HT1080 (cell line): ENCODE measurements at places on chromosomes 4 and X.

GRCh38 chr4:118772081-118772766, 63.7 kb downstream of the SEC24D start:
- DNase-seq = peak; percentile 53

- DNase-seq = no peak
Observed at GRCh38 chr4:180057299-180057721, 2185.9 kb upstream of the TENM3 start.

GRCh38 chr4:80180743-80181142, 16.6 kb upstream of the PRDM8 start:
- peak; percentile 17 for DNase-seq

DNA sequence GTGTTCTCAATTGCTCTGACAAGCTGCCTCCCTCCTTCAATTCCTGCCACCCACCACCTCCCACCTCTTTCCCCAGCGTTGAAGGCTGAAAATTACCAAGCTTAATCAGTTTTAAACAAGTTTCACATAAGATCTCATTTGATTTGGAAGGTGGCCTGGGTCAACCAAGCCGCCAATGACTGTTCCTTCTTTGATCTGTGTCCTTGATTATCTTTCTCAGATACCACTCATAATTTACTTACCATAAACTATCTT, 211.4 kb downstream of the SLIT2 start:
- DNase-seq = no peak

DNA sequence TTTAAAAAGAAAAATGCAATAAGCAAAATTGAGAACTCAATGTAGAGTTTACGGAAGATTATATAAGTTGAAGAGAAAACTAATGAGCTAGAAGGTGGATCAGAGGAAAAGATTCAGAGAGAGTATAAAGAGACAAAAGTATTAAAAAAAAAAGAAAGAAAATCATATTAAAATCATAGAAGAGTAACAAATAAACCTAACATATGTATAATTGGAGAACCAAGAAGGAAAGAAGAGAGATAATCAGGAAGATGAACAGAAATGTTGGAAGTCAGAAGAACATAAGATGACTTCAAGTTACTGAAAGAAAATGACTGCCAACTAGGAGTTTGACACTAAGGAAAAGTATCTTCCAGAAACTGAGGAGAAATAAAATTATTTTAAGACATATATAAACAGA, 34.3 kb upstream of the ANTXR2 start:
- DNase-seq = no peak

- DNase-seq = no peak
Observed at GRCh38 chr4:7857238-7857701, 82.4 kb downstream of the AFAP1 start.

DNA sequence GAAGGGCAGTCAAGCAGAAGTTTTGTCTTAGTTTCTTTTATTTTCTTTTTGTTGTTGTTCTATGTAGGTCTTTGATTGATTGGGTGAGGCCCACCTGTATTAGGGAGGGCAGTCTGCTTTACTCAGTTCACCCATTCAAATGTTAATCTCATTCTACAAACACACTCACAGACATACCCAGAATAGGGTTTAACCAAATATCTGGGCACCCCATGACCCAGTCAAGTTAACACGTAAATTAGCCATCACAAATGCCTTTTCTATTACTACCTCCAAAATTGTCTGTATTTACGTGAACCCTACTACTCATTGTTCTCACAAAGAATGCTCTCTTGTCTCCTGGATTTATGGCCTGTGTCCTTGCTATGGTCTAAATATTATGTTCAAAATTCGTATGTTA, 339.7 kb downstream of the ANK2 start:
- no peak for DNase-seq

DNA sequence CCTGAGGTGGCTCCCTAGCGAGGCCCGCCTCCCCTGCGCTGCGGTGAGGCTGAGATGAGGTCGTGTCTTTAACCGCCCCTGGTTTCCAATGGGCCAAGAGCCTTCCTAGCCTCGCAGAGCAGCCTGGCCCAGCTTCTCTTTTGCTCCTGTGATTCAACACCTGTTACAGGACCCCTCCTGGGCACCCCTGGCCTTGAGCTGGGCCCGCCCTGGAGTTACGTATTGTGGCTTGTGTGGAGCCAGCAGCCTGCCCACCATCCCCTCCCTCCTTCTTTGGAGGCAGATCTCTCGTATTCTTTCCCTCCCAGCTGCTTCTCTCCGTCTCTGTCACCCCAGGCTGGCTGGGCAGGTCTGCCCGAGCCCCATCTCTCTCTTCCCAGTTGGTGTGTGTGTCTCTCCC, 19.3 kb upstream of the UBA1 start:
- DNase-seq = no peak

GRCh38 chr4:144366425-144366824, 225.9 kb upstream of the GYPA start:
- no peak for DNase-seq

DNA sequence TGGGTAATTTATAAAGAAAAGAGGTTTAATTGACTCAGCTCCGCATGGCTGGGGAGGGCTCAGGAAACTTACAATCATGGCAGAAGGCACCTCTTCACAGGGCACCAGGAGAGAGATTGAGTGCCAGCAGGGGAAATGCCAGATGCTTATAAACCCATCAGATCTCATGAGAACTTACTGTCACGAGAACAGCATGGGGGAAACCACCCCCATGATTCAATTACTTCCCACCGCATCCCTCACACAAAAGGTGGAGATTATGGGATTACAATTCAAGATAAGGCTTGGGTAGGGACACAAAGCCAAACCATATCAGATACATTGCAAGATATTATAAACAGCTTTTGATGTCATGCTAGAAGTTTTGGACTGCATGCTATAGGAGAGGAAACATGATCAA, 204.3 kb downstream of the VEGFC start:
- no peak for DNase-seq

GRCh38 chrX:40062525-40063155, 35.1 kb downstream of the BCOR start:
- DNase-seq = no peak

GRCh38 chr4:141099326-141099725, 33.9 kb downstream of the RNF150 start:
- DNase-seq = peak; percentile 32

- no peak for DNase-seq
Observed at GRCh38 chr4:148565801-148566200, 123.6 kb upstream of the NR3C2 start.

DNA sequence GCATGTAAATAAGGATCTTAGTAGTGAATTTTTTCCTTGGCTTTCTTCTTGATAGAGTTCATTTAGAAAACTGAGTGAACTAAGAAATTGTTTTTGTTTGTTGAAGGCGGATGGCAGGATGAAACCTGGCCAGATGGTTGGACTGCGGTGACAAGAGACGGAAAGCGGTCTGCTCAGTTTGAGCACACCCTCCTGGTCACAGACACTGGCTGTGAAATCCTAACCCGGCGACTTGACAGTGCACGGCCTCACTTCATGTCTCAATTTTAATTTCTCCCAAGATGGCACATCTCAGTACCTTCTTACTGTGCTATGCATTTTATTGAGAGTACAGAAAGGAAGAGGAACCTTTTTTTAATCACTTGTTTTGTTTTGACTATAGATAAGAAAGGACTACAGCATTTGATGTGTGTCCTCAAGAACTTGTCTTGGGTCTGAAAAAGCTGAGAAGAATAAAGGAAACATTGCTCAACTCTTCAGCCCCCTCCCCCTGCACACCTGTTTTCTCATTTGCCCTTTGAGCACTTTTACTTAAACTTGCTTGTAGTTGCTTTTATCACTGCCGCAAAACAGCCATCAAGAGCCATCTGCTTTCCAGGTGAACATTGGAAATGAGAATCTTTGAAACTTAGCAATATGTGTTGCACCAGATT, 27.4 kb downstream of the ADH5 start:
- no peak for DNase-seq

- DNase-seq = peak; percentile 95
Observed at GRCh38 chrX:16484338-16484737, 165.6 kb upstream of the S100G start.

DNA sequence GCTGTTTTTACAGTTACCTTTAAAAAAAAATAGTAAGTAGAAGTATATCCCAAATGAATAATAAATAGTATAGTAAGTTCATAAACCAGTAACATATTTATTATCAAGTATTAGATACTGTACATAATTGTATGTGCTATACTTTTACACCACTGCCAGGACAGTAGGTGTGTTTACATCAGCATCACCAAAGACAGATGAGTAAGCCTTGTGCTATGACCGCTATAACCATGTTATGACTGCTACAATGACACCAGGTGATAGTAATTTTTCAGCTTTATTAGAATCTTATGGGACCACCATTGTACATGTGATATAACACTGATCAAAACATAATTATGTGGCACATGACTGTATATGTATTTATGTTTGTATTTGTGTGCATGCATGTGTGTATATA, 27.3 kb downstream of the PABPC4L start:
- no peak for DNase-seq

- no peak for DNase-seq
Observed at GRCh38 chr4:1403591-1404572, 2.4 kb downstream of the NKX1-1 start.

GRCh38 chr4:122512430-122512829, 55.9 kb upstream of the IL2 start:
- no peak for DNase-seq

DNA sequence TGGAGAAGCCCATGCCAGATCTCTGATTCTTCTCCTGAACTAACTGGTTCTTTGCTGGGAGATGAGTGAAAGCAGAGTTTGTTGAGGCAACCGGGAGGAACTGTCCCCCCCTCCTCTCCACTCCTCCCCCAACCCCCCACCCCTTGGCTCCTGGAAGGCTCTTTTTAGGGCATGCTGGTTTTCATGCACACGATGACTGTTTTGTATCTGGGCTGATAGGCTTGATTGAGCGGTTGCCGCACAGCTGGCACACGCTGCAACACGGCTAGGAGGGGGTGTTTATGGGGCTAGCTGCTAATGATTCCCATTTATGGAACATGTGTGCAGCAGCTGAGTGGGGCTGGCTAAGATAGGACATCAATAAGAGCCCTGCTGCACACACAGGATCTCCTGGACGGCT, 137.2 kb downstream of the SMIM20 start:
- DNase-seq = no peak

DNA sequence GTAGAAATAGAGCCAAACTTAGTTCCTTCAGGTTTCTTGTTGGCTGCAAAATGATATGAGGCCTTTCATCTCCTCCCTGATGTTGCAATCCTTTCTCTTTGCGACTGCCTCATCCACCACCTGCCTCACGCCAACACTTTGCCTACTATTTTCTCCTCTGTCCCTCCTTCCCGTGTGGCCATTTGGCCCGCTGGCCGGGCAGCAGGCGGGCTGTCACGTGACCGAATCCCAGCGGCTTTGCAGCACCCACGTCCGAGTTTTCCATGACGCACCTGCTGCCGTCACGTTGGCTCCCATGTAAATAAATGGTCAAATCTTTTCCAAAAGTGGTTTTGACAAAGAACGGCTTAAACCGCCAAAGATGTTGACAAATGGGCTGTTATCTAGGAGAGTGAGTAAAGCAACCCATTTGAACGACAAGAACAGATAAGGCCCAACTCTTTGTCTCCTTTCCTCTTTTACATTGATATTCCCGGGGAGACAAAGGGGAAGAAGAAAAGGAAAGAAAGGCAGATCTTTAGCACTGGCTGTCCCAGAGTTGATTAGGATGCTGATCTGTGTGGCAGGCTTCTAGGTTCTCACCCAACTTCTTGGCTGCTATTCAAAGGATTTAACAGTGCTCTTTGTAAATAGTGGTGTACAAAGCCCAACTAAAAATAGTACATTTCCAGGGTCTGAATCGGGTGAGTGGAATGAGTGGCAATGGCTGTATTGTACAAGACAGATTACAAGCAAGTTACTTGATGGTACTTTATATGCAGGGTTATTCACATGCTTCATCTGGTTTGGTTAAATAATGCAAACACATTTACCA, 174.2 kb upstream of the JADE1 start:
- no peak for DNase-seq

GRCh38 chr4:87087015-87087414, 133.4 kb downstream of the KLHL8 start:
- no peak for DNase-seq

DNA sequence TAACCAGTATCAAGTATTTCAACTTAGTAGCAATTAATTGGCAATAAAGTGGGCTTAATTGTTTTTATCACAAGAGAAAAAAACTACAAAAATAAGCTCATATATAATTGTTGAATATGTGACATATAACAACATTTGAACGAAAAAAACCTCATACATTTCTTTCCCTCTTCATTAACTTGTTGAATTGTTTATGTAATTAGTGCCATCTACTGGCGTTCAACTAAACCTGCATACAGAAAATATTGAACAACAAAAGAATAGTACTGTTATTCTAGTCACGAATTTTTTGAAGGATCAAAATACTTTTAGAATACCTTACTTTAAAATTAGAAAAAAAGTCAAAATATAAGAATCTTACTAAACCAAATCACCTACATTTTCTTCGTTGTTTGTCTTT, 586.5 kb upstream of the FTHL17 start:
- no peak for DNase-seq

GRCh38 chr4:20362148-20362547, 110.4 kb downstream of the SLIT2 start:
- DNase-seq = no peak

DNA sequence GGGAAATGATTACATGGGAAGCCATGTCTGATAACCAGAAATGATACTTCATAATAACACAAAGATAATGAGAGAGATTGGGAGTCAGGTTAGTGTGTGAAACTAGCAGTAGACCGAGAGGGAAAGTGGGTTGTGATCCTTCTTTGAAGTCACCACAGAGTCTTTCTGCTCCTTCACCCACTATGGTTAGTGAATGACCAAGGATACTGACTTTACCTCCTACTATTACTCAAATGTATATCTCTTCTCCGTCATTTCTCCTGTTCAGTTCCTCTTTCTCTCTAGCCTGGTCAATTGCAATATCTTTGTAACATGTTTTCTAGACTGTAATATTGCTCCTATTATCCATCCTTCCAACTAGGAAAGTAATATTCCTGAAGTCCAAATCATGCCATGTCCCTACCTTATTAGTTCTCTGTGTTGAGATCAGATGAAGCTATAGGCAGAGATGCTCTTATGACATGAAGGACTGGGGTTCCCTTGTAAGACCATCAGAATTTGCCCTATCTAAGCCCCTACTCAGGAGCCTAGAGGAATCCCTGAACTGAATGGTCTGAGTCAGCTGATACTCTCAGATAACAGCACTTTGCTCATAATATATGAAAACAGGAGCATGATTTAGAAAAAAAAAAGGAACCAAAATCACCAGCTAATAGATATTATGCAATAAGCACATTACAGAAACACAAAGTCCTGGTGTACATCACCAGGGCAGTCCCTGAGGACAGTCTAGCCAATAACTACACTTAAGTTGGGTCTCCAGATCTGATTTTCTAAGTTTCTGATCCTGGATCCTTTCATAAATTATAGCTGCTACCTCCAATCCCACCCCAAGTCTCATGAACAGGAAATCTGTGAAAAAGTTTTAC, 81.2 kb downstream of the SHROOM3 start:
- no peak for DNase-seq
